ENCODE measurements at places on chromosomes 11 and 22. TPM values are rescaled to one million over a fixed set of nuclear protein-coding genes. Genes with fewer than 3 reads are reported as not detected.

UPK3A gene
- total RNA-seq: not detected

OR52I2 gene
- not detected for total RNA-seq

XKR3 gene
- total RNA-seq: not detected

IFT27 gene
- 24.2 TPM for total RNA-seq

SCARF2 gene
- total RNA-seq: 1.4 TPM

CCDC188 gene
- total RNA-seq: not detected

TCIRG1 gene
- total RNA-seq: 182 TPM

PDGFD gene
- total RNA-seq: 7.7 TPM

THY1 gene
- 11.6 TPM for total RNA-seq

SLC5A12 gene
- not detected for total RNA-seq

OR8G1 gene
- total RNA-seq: not detected

FJX1 gene
- 40.0 TPM for total RNA-seq

ZW10 gene
- 12.0 TPM for total RNA-seq

RBM14 gene
- 73.1 TPM for total RNA-seq

KCNE3 gene
- total RNA-seq: not detected

SPCS2 gene
- total RNA-seq: 235 TPM

MRGPRD gene
- total RNA-seq: not detected

FBLN1 gene
- 50.2 TPM for total RNA-seq

MMP13 gene
- total RNA-seq: not detected

SLC43A1 gene
- total RNA-seq: 3.2 TPM

APLNR gene
- total RNA-seq: 0.06 TPM

ME3 gene
- total RNA-seq: 16.8 TPM

AGBL2 gene
- total RNA-seq: 1.7 TPM

UBASH3B gene
- total RNA-seq: 38.2 TPM

LAMTOR1 gene
- 145 TPM for total RNA-seq

TOMM22 gene
- 69.5 TPM for total RNA-seq

DGCR6 gene
- total RNA-seq: 0.63 TPM

GAL gene
- total RNA-seq: 18.0 TPM

NCF4 gene
- total RNA-seq: not detected

OR9G4 gene
- not detected for total RNA-seq

GLB1L3 gene
- not detected for total RNA-seq

ANKRD49 gene
- total RNA-seq: 6.6 TPM

LAYN gene
- 6.5 TPM for total RNA-seq

OR4A16 gene
- total RNA-seq: not detected

RFPL2 gene
- 0.07 TPM for total RNA-seq

MAML2 gene
- total RNA-seq: 2.4 TPM

TRPT1 gene
- total RNA-seq: 26.0 TPM

KCTD21 gene
- total RNA-seq: 8.7 TPM

DMC1 gene
- 5.4 TPM for total RNA-seq

MMP10 gene
- total RNA-seq: 1.3 TPM

MYEOV gene
- 112 TPM for total RNA-seq

SAA2 gene
- total RNA-seq: not detected

OR51I1 gene
- total RNA-seq: not detected

MMP27 gene
- total RNA-seq: not detected

PIM3 gene
- total RNA-seq: 38.2 TPM

GGTLC2 gene
- total RNA-seq: not detected

GALNT18 gene
- 19.7 TPM for total RNA-seq

HSPB2 gene
- total RNA-seq: not detected

MIOX gene
- total RNA-seq: not detected

BLID gene
- total RNA-seq: not detected

TUB gene
- 5.4 TPM for total RNA-seq

FAM181B gene
- total RNA-seq: 0.10 TPM

ANO9 gene
- total RNA-seq: 1.8 TPM

TBX10 gene
- not detected for total RNA-seq

MTNR1B gene
- not detected for total RNA-seq
